ENCODE measurements at places on chromosomes 2 and 18. TPM values are rescaled to one million over a fixed set of nuclear protein-coding genes. Genes with fewer than 3 reads are reported as not detected.

KLF7 gene
- total RNA-seq, result 40.7 TPM

SPAST gene
- 16.3 TPM for total RNA-seq

DNA sequence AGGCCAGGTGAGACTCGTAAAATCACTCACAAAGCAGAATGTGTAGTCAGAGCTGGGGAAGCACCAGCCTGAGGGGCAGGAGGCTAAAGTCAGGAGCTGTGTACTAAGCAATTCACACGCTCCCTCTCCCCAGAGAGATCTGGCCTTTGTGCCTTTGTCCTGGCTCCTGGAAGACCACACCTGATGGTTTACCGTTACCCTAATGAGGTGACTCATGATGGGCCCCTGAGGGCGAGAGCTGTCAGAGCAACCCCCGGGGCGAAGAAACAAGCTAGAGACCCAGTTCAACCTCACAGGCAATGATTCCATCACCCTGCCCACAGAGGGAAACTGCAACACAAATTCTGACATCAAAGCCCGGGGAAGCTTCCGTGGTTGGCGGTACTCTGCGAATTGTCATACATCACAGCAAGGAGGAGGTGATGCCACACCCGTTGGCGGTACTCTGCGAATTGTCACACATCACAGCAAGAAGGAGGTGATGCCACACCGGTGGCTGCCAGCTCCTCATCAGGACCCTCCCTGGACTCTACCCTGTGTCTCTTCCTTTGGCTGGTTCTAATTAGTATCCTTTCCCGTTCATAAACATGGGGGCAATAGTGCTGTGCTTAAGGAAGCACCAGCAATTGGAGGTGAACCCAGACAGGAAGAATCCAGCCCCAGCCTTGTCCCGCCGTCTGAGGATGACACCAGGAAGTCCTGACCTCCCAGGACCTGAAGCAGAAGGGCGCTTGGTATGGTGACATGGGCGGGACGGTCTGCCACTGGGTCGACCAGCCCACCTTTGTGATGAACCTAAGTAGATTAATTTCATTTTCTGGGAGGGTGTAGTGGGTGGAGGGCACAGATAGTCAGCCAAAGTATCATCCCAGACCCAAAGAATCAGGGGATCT, 30.5 kb downstream of the B3GNT7 start:
- H3K27ac ChIP-seq, result no peak overlapping the region
- no peak for DNase-seq
- no peak overlapping the region for H3K4me3 ChIP-seq

DNA sequence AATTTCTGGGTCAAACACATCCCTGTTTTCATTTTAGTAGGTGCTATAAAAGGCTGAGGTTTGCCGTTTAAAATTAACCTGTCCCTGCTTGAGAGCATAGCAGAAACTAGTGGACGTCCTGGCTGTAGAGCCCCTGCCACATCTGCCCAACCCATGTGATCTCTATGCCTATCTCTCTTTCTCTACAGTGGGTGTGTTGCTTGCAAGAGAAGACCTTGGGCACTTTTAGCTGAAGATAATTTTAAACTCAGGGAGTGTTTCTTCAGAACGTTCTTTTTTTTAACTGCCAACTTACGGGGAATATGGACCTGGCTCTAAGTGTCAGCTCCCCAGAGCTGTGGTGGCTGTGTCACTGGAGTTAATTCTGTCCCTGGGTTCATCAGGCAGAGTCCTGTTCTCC, 100.6 kb downstream of the NRP2 start:
- no peaks in the 10 kb centered on the region for H3K4me1 ChIP-seq
- no peaks in the 10 kb centered on the region for H3K36me3 ChIP-seq
- H3K27ac ChIP-seq, result no peak overlapping the region
- no peaks in the 10 kb centered on the region for H3K27me3 ChIP-seq
- no peak overlapping the region for H3K4me3 ChIP-seq
- no peak for DNase-seq
